ENCODE measurements at places on chromosomes 4 and X.

DNA sequence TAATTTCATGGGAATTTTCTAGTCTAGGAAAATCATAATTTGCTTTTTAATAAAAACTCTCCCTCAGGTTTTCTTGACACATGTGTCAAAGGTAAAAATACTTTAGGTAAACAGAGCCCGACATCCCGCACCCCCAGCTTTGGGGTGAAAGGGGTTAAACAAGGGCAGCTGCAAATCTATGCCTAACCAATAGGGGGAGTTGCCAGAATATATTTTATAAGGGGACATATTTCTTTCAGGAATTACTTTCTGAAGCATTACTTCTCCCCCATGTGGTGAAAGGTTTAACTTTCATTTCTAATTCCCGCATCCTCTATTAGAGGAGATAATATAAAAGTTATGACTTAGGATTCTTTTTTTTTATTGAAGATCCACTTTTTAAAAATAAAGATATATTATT is 53.9 kb upstream of the HEPH start:
- peak; percentile 39 for DNase-seq

DNA sequence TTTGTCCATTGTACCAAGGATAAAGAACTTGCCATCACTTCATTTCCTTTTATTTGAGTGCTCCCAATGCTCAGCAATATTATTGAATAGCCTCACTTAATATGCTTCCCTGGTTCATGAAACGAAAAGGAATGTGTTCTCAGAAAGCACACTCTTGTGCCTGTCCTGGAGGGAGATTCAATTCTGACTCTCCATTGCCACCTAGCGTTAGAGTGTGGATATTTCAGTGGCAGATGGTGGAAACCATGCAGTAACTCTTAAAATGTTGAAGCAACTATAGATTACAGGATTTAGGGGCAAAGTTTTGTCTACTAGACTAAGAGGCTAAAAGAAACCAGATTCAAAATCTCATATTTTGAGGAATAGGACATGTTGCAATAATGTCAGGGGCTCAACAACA is 36.0 kb downstream of the GAB3 start:
- peak; percentile 62 for DNase-seq

DNA sequence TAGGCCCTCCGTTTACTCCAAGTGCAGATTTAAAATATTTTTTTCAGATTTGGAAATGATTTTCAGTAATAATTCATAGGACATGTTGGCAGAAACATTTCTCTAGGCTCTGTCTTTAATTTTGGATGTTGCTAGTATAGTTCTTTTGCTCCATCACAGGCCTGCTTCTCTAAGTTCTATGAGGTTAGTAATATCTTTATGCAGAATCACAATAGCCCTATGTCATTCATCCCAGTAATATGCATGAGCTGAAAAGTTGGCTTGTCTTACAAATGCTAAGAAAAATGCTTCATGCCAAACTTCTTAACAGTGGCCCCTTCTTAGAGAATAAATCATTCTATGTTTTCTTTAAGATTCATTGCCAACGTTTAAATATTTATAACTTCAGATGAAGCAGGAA is 148.3 kb upstream of the TLL1 start:
- no peak for DNase-seq

GRCh38 chr4:28432348-28433025 is 1571.8 kb downstream of the STIM2 start:
- DNase-seq: no peak

GRCh38 chr4:78518561-78518960 is 33.0 kb upstream of the ANXA3 start:
- no peak for DNase-seq

GRCh38 chr4:57404483-57404882 is 294.3 kb upstream of the IGFBP7 start:
- DNase-seq: no peak

DNA sequence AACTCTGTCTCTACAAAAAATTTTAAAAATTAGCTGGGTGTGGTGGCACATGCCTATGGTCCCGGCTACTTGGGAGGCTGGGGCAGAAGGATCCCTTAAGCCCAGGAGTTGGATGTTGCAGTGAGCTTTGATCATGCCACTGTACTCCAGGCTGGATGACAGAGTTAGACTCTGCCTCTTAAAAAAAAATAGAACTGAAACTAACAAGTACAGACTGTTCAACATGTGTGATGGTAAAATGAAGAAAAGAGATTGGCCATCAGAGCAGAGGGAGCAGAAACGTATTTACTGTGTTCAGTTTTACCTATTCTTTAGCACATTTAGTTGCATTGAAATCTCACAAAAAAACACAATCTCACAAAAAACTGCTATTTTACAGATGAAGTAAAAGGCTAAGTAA is 77.9 kb upstream of the NAP1L5 start:
- no peak for DNase-seq

DNA sequence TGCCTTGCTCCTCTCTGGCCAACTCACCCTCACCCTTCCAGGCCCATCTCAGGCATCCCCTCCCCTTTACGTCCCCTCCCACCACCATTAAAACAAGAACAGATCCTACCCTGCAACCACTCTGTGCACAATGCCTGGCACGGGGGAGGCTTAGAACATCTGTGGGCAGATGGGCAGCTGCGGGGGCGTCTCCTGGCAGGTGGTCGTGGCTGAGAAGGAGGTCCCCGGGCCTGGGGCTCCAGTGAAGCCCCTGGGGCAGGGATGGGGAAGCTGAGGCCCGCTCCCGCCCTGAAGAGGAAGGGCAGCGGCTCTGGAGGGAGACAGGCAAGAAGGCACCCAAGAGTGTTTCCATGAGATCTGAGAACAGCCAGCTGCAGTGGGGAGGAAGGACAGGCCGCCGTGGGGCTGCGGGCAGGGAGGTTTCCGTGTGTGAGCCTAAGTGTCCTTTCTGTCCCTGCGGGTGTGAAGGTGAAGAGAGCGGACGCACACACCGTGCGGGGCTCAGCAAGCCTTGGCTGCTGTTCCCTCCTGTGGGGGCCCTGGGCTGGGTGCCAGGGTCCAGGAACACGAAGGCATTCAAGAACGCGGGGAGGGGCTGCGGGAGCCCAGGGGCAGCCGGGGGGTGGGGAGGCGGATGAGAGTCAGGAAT is 7.8 kb upstream of the TBC1D14 start:
- no peak for DNase-seq

DNA sequence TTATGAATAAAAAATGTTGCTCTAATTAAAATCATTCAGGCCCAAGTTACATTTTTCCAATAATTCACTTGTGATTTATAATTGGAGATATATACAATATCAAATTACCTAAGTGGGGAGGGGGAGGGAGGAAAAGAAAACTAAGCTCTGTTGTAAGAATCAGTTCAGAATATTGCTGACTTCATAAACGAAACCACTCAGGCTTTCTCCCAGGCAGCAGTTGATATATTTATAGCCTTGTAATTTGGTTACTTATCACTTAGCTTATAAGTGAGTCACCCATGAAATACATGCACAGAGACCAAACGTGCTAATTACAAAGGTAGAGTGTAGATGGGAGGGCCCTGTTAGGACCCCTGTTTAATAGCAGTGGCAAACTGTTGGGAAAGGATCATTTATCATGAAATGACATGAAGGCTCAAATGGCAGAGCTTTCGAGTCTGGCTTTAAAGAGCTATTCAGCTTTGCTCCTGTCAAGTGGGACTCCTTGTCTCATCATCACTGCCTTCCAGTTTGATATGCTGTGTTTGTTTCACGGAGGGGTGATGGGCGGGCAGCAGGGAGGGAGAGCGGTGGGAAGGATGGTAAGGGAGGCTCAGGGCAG is 105.6 kb upstream of the PGRMC2 start:
- DNase-seq: peak; percentile 51

DNA sequence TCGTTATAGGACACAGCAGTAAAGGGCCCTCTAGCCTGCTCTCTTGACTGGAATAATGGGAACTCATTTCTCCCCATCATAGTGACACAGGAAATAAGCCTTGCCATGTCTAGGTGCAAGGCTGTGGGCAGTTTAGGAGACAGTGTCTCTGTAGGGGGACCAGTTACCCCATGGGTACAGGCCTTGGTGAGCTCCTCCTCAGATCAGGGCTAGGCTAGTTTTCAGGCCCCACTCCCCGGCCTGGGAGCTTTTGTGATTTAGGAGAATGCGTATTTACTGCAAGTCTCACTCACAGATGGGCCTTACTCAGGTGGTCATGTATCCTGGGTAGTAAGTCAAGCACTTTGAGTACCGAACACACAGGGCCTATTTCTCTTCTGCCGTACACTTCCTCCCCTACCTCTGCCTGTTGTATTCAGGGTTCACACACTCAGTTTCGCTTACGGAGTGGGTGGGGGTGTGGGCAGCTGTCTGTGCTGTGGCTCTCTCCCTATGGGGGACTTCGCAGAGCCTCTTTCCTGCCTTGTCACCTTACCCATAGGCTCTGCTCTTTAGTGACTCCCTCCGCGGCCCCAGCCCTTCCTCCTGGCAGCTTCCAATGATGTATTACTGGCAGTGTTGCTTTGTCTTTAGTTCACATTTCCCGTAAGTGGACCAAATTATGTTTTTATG is 34.2 kb downstream of the FAM193A start:
- no peak for DNase-seq

DNA sequence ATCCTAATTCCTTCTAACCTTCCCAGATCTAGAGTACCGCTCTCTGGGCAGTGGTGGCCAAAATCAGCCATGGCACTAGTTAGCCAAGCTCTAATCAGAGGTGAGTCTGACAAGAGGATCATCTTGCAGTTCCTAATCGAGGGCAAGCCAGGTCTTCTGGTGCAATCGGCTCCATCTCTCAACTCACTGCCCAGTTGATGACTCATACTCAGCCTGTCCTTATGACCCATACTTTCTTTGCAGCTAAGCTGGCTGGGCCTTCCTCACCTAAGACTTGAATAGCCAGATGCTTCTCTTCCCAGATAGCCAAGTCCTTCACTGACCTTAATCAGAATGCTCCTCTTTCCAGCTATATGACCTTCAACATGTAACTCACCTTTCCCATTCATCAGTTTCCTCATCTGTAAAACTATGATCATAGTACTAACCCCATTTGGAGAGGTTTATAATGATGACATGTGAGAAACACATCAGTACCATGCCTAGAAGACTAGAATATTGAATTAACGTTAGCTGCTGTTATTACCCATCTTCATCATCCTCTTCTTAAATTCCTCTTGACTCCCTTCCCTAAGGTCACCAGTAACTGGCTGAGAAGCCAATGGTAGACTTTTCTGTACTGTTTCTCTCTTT is 57.1 kb downstream of the RELL1 start:
- peak; percentile 95 for DNase-seq

DNA sequence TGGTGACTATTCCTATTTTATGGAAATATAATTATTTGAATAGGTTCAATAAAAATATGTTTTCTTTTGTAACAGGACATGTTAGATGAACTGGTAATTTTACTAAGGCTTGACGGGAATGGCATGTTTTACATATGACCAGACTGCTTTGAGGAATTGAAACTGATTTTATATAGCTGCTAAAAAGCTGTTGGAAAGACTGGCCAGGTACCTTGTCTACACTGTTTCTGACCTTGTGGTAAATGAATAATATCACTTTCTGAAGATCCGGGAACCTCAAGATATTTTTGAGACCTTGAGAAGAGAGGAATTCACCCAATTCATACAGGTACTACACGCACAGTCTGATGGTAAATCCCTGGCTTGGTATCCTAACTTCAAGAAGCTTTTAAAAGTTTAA is 42.1 kb upstream of the USP46 start:
- DNase-seq: no peak

DNA sequence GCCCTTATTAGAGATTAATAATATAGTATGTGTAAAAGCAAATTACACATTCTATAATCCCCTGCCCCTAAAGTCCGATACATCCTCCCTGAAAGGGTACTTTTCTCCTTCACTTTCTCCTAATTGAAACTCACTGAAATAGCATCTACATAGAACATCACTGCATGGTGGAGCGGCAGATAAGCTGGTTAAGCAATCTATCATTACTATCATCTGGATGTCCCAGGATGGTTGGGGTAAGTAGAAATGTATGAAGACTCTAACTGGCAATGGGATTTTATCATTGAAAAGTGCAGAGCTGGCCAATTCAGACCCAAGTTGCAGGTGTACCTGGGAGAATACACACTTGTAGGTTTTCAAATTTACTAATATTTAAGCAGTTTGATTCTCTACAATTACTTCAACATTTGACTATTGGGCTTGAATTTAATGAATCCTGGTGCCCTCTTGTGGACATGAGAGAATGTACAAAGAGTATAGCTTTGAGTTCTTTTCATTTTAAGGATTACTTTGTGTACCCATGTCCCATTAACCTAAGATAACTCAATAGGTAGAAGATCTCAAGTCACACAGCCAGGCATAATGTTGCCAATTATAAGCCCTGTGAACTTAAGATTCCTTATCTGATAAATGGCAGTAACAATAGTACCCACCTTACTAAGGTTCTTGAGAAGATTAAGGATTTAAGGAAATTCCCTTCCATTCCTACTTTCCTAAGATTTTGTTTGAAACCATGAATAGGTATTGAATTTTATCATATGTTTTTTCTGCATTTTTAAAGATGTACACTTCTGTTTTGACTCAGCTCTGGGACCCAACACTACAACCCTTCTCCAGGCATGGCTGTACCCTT is 69.8 kb downstream of the SHROOM3 start:
- DNase-seq: peak; percentile 65

DNA sequence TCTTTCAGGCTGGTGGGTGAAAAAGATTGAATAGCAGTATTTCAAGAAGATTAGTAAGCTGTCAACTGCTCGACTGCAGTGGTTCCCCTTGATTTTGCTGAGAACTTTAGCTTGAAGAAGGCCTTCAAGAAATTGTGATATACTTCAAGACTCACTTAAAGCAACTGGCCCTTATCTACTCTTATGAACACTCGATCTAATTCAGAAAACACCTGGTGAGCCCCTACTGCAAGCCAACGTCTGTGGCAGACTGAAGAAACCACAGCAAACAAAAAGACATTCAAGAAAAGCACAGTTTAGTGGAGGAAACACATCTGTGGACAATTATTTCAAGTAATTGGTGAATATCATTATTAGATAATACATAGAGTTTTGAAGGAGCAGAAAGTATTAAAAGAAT is 119.0 kb downstream of the INPP4B start:
- DNase-seq: no peak

- no peak for DNase-seq
Observed at GRCh38 chr4:177228599-177228998, 81.1 kb upstream of the NEIL3 start.

GRCh38 chrX:51893931-51894696 is 691 bp downstream of the MAGED1 start:
- DNase-seq: peak; percentile 22

GRCh38 chr4:98558471-98559169 is 99.8 kb downstream of the TSPAN5 start:
- no peak for DNase-seq

- no peak for DNase-seq
Observed at GRCh38 chr4:160265836-160266235, 1163.0 kb downstream of the RAPGEF2 start.

DNA sequence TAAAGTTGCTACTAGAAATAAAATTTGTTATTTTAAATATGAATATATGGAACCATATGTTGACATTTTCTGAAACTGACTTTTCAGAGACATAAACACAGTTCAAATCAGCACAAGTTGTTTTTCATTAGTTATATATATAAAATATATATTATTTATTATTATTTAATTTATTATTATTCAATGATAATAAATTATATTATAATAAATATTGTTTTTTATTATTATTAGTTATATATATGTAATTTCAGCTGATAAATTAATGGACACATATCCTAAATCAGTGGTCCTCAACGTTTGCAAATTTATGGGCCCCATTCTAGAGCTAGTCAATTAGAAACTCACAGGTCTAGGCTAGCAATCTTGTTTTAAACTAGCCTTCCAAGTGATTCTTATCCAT is 809.3 kb downstream of the C4orf33 start:
- no peak for DNase-seq

Measured in fibroblast of mammary gland (primary cell).